ENCODE measurements at places on chromosomes 12 and 14.
A peak's percentile ranks its signal among the peaks of the same experiment; 100 is the strongest.

DNA sequence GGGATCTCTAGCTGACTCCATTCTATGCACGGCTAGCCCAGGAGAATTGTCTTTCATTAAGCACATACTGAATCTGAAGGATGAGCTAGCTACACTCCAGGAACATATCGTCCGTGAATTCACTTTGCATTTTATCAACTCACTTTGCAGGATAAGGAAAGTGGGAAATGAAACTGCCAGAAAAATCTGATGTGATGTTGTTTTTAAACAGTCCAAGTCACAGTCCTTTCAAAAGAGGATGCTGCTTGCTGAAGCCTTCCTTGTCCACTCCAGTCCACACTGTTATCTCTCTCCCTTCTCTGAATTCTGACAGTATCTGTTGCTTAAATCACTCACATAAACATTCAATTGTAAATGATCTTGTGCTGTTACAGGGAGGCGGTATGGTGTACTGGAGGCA is 12.7 kb upstream of the TMCC3 start:
- H3K27me3 ChIP-seq: no peaks in the 10 kb centered on the region
- H3K36me3 ChIP-seq: no peaks in the 10 kb centered on the region
- no peak for DNase-seq
- H3K27ac ChIP-seq: no peak overlapping the region
- no peaks in the 10 kb centered on the region for H3K4me1 ChIP-seq
- H3K4me3 ChIP-seq: no peak overlapping the region

GRCh38 chr12:4892418-4892817 is 17.3 kb upstream of the KCNA1 start:
- peaks cover 14% of the 10 kb centered on the region for H3K27me3 ChIP-seq
- H3K4me1 ChIP-seq: no peaks in the 10 kb centered on the region
- H3K4me3 ChIP-seq: no peak overlapping the region
- no peak overlapping the region for H3K27ac ChIP-seq
- H3K36me3 ChIP-seq: no peaks in the 10 kb centered on the region
- DNase-seq: no peak

- H3K4me1 ChIP-seq: no peaks in the 10 kb centered on the region
- H3K27ac ChIP-seq: no peak overlapping the region
- H3K36me3 ChIP-seq: no peaks in the 10 kb centered on the region
- no peak for DNase-seq
- H3K27me3 ChIP-seq: no peaks in the 10 kb centered on the region
- H3K4me3 ChIP-seq: no peak overlapping the region
Observed at GRCh38 chr12:34406228-34406995, 384.1 kb downstream of the ALG10 start.

DNA sequence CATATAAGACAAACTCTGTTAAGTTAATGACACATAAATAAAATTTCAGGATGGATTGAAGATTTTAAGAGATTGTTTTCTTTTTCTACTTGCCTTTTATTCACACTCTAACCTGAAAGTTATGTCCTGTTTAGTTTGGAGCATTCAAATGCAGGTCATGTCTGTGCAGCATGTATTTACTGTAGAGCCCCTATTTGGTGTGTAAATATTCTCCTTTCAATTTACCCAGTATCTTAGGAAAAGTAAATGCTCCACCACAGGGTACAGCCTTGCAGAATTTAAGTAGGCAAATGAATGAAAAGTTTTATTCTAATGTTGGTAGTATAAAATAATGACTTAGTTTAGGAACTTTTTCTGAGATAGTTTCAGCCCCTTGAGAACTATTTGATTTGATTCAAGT is 6.2 kb upstream of the DCN start:
- peak overlapping the region; percentile 10 for H3K27ac ChIP-seq
- H3K4me3 ChIP-seq: no peak overlapping the region
- H3K4me1 ChIP-seq: no peaks in the 10 kb centered on the region
- no peaks in the 10 kb centered on the region for H3K36me3 ChIP-seq
- no peaks in the 10 kb centered on the region for H3K27me3 ChIP-seq
- DNase-seq: no peak

- H3K27ac ChIP-seq: no peak overlapping the region
- H3K36me3 ChIP-seq: no peaks in the 10 kb centered on the region
- no peaks in the 10 kb centered on the region for H3K4me1 ChIP-seq
- no peaks in the 10 kb centered on the region for H3K27me3 ChIP-seq
Observed at GRCh38 chr12:120914794-120915193, 10.6 kb upstream of the SPPL3 start.

DNA sequence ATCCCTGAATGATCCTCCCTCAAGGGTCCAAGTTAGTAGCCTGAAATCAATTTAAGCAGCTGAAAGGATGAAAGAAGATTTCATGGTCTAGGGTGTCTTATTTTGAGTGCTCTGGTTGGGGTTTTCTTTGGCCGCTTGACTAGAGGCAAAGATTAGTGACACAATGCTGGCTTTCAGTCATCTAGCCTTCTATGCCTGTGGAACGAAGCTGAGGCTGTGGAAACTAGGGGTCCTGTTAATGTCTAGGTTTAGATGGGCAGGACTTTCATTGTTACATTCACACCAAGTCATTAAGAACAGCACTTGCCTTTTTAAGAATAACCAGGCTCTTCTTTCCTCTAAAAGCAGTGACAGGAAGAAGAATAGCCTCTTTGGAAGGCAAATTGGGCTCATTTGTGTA is 253.8 kb upstream of the E2F7 start:
- H3K4me1 ChIP-seq: no peaks in the 10 kb centered on the region
- H3K36me3 ChIP-seq: no peaks in the 10 kb centered on the region
- no peaks in the 10 kb centered on the region for H3K27me3 ChIP-seq
- no peak overlapping the region for H3K4me3 ChIP-seq

GRCh38 chr14:24293525-24293924 is 6.1 kb downstream of the DHRS1 start:
- H3K27me3 ChIP-seq: no peaks in the 10 kb centered on the region
- no peaks in the 10 kb centered on the region for H3K4me1 ChIP-seq
- H3K36me3 ChIP-seq: peaks cover 4% of the 10 kb centered on the region
- no peak overlapping the region for H3K27ac ChIP-seq

DNA sequence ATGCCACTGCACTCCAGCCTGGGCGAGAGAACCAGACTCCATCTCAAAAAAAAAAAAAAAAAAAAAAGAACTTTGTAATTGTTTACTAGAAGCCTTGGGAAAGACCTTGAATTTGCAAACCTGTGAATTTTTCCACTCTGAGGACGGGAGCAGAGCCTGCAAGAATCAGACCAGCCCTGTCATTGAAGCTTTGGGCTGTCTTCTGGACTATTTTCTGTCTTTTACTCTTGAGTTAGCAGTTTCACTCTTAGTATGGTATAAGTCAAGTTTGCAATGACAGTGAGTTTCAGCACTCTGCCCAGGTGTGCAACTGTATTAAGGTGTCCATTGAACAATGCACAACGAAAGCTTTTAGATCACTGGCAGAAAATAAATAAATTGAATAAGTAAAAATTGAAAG is 81.4 kb upstream of the KRAS start:
- no peaks in the 10 kb centered on the region for H3K36me3 ChIP-seq
- DNase-seq: no peak
- no peak overlapping the region for H3K4me3 ChIP-seq
- H3K27me3 ChIP-seq: no peaks in the 10 kb centered on the region

- DNase-seq: no peak
- H3K36me3 ChIP-seq: no peaks in the 10 kb centered on the region
- H3K27me3 ChIP-seq: peaks cover 34% of the 10 kb centered on the region
- H3K27ac ChIP-seq: no peak overlapping the region
Observed at GRCh38 chr12:119069147-119069642, 87.9 kb downstream of the SRRM4 start.

DNA sequence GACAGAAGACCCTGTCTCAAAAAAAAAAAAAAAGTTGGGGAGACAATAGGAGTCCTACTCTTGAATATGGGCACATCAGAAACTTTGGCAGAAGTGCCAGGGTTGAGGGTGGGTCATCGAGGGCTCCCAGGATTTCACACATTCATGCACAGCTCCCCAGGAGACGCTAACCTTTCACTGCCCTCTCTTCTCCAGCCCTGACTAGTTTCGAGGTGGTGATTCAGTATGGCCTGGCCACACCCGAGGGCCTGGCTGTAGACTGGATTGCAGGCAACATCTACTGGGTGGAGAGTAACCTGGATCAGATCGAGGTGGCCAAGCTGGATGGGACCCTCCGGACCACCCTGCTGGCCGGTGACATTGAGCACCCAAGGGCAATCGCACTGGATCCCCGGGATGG is 29.4 kb upstream of the LRP1-AS start:
- no peak overlapping the region for H3K4me3 ChIP-seq
- peak overlapping the region; percentile 38 for H3K27ac ChIP-seq
- no peaks in the 10 kb centered on the region for H3K36me3 ChIP-seq
- H3K27me3 ChIP-seq: no peaks in the 10 kb centered on the region

- no peaks in the 10 kb centered on the region for H3K4me1 ChIP-seq
- H3K4me3 ChIP-seq: no peak overlapping the region
- no peaks in the 10 kb centered on the region for H3K27me3 ChIP-seq
Observed at GRCh38 chr12:75685617-75686225, 174.3 kb upstream of the KRR1 start.

DNA sequence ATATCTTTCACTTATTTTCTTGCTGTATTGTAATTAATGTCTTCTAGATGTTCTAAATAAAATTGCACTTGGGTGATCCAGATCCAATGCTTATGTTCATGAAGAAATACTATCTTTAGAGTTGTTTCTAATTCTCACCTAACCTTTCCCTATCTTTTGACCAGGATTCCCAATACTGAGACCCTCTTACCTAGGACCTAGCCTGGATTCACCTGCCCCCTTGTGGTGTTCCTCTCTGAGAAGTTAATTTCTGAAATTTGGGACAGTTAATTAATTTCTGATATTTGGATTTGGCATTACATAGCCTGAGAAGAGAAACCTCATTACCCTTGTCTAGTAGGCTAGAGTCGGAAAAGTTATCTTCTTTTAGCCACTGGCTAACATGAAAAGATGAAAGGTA is 29.5 kb downstream of the FOXA1 start:
- no peaks in the 10 kb centered on the region for H3K36me3 ChIP-seq
- no peaks in the 10 kb centered on the region for H3K27me3 ChIP-seq
- no peak for DNase-seq
- H3K4me3 ChIP-seq: no peak overlapping the region
- no peak overlapping the region for H3K27ac ChIP-seq

DNA sequence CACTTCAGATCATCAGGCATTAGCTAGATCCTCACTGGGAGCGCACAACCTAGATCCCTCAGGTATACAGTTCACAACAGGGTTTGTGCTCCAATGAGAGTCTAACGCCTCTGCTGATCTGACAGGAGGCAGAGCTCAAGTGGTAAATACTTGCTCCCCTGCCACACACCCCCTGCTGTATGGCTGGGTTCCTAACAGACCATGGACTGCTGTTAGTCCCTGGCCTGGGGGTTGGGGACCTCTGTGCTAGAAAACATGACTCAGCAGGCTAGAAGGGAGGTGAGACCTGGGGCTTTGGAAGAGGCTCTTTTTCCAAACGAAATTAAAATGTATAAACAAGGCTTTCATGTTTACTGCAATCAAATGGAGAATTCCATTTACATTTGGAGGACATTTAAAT is 691.1 kb downstream of the FLRT2 start:
- no peak for DNase-seq
- no peak overlapping the region for H3K27ac ChIP-seq
- no peaks in the 10 kb centered on the region for H3K4me1 ChIP-seq
- H3K36me3 ChIP-seq: no peaks in the 10 kb centered on the region
- no peaks in the 10 kb centered on the region for H3K27me3 ChIP-seq

- H3K4me3 ChIP-seq: no peak overlapping the region
- H3K27me3 ChIP-seq: peaks cover 38% of the 10 kb centered on the region
- H3K36me3 ChIP-seq: no peaks in the 10 kb centered on the region
- no peaks in the 10 kb centered on the region for H3K4me1 ChIP-seq
- no peak overlapping the region for H3K27ac ChIP-seq
Observed at GRCh38 chr14:99118946-99119345, 153.1 kb downstream of the BCL11B start.

GRCh38 chr14:104370256-104370870 is 209.2 kb upstream of the C14orf180 start:
- H3K27me3 ChIP-seq: peaks cover 67% of the 10 kb centered on the region
- no peaks in the 10 kb centered on the region for H3K4me1 ChIP-seq
- H3K4me3 ChIP-seq: no peak overlapping the region

GRCh38 chr12:22413592-22413991 is 79.1 kb upstream of the ST8SIA1 start:
- no peak overlapping the region for H3K27ac ChIP-seq
- H3K4me1 ChIP-seq: no peaks in the 10 kb centered on the region
- no peaks in the 10 kb centered on the region for H3K36me3 ChIP-seq
- H3K27me3 ChIP-seq: no peaks in the 10 kb centered on the region
- H3K4me3 ChIP-seq: no peak overlapping the region
- DNase-seq: no peak

GRCh38 chr12:57782608-57783465 is at the start of gene TSFM:
TSFM (plus strand) TSS chr12:57782787; CDS start chr12:57782802, 15 bp downstream.
- no peaks in the 10 kb centered on the region for H3K27me3 ChIP-seq
- H3K36me3 ChIP-seq: no peaks in the 10 kb centered on the region
- peak; percentile 93 for DNase-seq

DNA sequence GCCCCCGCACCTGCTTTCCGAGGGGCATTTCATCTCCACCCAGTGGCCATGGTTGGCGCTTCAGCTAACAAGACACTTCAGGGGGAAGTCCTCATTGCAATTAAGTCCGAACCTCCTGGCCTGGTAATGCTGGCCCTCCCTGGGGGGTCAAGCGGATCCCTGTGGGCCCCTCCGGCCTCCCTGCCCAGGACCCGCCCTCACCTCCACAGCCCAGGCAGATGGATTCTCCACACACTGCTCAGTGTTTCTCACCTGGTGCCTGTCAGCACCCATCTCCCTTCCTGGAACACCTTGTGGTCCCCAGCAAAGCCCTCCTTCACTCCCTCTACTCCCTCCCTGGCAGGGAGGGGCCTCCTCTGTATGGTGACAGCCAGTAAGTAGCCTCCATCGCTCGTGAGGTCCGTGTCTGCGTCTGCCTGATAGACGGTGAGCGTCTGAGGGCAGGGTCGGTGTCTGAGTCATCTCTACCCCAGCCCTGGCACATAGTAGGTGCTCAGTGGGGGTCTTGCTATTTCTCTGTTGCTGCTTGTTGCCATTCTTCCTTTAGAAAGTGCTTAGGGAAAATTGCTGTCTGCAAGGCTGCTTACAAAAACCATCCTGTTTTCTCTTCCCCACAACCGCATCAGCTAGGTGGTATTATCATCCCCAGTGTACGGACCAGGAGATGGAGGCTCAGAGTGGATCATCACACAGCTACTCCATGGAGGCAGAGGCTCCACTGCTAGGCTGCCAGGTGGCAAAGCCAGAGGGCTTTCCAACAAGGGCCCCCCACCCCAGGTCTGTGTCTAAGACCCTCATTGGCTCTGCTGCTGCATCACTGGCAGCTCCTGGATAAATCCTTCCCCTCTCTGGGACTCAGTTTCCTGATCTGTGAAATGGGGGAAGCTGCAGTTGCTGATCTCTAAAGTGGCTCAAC is 39.7 kb upstream of the EML1 start:
- peak overlapping the region; percentile 7 for H3K27ac ChIP-seq
- peaks cover 5% of the 10 kb centered on the region for H3K27me3 ChIP-seq
- no peaks in the 10 kb centered on the region for H3K36me3 ChIP-seq
